Activated CD8-positive, alpha-beta memory T cell treated with anti-CD3 and anti-CD28 coated beads, Interleukin-2, amount 50 U/mL, for 48 hours (primary cell): ENCODE measurements at places on chromosomes 2 and 18.

DNA sequence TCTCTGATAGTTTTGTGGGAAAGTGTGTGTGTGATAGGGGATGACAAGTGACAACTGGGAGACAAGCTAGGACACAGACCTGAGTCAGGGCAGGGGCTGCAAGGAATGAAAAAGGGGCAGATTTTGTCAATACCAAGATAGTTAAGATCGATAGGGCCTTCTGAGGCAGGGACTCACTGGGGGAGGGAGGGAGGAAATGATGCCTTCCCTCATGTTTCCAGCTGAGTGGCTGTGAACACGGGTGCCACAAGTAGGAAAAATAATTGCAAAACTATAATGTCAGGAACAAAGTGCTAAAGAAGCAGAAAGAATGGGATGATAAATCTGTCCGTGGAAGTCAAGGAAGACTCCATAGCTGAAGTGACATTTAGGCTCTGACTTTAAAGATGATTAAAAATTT, 24.2 kb downstream of the CDH2 start:
- DNase-seq: no peak

DNA sequence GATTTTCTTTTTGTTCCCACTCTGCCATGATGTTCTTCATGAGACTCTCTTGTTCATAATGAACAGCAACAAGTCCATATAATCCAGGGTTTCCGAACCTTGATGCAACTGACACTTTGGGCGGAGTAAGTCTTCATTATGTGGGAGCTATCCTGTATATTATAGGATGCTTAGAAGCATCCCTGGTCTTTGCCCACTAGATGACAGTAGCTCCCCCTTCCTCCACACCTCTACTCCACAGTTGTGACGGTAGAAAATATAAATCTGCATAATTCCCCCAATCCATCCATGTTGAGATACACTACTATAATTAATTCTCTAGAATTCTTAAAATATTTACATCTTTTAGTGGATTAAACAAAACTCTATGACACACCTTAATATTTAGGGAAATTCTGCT, 482.2 kb upstream of the CELF4 start:
- no peak for DNase-seq

- DNase-seq: no peak
These were observed 96.6 kb upstream of the NOSTRIN start for GRCh38 chr2:168705534-168706470.

DNA sequence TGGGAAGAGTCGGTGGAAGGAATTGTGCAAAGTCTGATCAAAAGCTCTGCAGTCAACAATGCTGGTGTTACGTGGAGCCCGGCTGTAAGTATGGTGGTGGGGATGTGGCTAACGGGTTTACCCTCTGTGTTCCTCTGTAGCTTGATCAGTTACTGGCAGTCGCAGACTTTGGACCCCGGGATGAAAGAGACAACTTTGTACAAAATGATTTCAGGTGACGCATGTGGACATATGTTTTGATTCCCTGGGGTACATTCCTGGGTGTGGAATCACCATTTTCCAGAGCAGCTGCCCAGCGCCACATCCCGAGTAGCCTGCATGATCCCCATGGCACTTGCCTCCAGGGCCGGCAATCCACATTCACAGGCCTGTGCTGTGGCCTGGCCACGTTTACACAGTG, 9.8 kb downstream of the RBFA start:
- no peak for DNase-seq

DNA sequence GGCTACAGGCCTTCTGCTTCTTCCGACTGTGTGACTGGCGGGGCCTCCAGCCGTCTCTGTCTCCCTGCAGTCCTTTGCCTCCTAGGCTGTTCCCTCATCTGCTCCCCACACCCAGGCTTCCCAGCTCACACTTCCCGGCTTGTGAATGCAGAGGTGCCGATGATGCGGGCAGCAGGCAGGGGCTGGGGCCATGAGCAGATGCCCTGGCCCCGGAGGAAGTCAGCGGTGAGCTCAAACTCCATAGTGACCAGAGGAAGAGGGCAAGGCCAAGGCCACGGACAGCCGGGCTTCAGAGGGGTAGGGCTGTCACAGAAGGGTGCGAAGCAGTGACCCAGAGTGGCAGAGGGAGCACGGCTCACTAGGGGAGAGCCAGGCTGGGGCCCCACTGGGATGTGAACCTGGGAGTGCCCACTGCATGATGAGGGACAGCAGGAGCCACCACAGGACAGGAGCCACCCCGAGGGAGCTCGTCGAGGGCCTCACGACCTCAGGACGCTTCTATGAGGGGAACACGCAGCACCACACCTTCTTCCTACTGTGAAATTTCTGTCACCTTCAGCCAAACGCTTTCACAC, 515.9 kb downstream of the EIPR1 start:
- no peak for DNase-seq
